ENCODE measurements at places on chromosomes 5 and 9.

DNA sequence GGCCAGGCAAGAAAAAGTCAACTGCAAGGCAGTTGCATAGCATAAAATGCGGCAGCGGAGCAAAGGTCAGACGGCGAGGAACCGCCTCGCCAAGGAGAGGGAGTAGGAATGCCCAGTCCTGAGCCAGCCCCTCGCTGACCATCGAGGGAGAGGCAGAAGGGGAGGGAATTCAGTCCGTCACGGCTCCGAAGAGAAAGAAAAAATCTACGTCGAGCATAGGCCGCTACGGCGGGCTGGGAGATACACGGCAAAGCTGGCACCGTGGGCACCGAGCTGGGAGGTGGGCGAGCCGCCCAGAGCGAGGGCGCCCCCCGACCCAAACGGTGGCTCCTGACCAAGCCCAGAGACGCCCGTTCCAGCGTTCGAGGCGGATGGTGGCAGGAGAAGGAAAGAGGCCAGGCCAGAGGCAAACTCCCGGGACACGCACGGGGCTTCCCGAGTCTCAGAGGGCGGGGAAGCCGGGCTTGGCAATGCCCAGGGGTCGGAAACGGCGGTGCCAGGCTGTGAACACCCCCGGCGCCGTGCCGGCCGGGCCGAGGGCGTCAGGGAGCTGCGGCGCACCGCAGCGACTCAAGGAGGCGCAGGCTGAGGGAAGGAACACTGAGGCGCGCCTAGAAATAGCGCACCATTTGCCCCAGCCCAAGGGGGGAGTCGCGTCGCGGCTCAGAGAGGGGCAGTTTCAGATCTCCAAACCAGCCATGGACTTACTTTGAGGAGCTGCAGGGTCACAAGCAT is 518 bp downstream of the SPRY4 start:
- DNase-seq: no peak

DNA sequence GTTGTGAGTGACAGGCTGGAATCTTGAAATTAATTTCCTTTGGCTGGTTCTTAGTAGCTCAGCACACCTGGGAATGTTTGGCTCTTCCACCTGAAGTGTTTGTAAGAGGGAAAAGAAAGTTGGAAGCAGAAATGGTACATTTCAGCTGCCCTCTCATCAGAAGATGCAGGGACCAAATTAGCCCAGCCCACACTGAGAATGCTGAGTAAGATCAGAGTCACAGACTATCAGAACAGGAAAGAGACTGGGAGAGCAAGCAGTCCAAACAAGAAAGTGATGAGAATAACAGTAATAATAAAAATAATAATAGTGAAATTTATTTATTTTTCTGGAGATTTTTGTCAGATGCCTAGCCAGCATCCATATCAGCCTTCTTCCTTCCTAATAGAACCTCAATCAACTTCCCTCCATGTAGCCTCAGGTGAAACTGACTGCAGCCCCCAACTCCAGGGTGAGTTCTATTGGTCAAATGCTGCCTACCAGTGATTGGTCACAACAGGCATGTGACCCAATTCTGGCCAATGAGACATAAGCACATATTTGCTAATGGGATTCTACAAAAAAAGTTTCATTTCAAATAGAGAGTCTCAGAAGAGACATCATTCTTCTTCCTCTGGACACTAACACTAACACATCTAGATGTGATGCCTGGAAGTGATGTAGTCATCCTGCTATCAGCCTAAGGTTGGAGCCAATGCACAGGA is 31.2 kb upstream of the ADRA1B start:
- no peak for DNase-seq

GRCh38 chr5:84378420-84378819 is 6.3 kb downstream of the EDIL3 start:
- DNase-seq: no peak

DNA sequence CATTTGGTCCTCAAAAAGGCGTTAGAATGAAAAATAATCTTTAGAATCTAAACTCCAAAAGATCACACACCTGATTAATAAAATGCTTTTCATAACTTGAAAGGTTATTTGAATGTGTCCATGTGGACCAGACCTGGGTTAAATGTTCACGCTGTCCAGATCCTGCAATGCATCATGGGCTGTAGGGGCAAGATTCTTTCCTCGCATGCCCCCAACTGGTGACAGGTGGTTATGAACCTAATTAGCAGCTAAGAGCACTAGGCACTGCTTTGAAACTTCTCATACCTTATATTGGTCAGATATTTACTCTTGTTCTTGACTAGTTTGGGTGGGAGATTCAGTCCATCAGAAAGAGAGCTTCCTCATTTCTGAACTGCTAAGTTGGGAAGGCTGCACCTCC is 19.3 kb upstream of the PIP5K1B start:
- no peak for DNase-seq

- no peak for DNase-seq
Observed at GRCh38 chr5:92574023-92574422, 1007.0 kb downstream of the NR2F1-AS1 start.

- no peak for DNase-seq
Observed at GRCh38 chr5:172436078-172436878, 18.0 kb downstream of the SH3PXD2B start.

DNA sequence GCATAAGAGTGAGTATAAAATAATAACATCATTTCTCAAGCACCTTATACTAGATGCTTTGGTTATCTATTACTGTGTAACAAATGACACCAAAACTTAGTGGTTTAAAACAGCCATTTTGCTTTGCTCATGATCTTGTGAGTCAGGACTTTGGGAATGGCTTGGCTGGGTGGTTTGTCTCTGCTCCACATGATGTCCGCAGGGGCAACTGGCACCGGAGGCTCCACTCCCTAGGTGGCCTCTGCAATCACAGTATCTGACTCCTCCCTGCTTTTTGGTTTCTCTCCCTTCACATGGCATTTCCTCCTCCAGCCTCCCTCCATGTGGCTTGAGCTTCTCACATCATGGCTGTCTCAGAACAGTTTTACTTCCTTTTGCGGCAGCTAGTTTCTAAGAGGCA is 259.5 kb downstream of the GAS1 start:
- no peak for DNase-seq

GRCh38 chr5:139470821-139471300 is at the start of gene SMIM33:
SMIM33 (plus strand) TSS chr5:139471004; CDS start chr5:139471122, 118 bp downstream.
- no peak for DNase-seq

- DNase-seq: no peak
Observed at GRCh38 chr5:150149618-150150017, 6.0 kb downstream of the PDGFRB start.

GRCh38 chr5:175876107-175876506 is 4.7 kb downstream of the CPLX2 start:
- no peak for DNase-seq

- DNase-seq: no peak
Observed at GRCh38 chr5:155303120-155303519, 289.6 kb downstream of the KIF4B start.

GRCh38 chr9:126973651-126974529 is 59.3 kb downstream of the RALGPS1 start:
- DNase-seq: no peak

DNA sequence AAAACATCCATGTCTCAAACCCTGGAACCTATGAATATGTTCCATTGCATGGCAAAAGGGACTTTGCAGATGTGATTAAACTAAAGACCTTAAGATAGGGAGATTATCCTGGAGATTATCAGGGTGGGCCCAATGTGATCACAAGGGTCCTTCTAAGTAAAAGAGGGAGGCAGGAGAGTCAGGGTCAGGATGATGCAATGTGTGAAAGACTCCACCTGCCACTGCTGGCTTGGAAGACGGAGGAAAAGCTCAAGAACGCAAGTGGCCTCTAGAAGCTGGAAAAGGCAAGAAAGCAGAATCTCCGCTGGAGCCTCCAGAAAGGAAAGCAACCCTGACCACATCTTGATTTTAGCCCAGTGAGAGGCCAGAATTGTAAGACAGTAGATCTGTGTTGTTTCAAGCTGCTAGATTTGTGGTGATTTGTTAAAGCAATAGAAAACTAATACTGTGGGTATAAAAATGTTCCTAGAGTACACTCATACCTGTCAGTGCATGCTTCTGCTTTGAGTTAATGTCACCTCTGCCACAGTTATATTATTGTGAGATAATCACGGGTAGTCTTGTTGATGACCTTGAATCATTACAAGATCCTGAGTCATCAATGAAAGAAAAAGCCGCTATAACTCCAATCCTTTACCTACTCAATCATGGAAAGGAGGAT is 93.5 kb upstream of the TNPO1 start:
- no peak for DNase-seq

DNA sequence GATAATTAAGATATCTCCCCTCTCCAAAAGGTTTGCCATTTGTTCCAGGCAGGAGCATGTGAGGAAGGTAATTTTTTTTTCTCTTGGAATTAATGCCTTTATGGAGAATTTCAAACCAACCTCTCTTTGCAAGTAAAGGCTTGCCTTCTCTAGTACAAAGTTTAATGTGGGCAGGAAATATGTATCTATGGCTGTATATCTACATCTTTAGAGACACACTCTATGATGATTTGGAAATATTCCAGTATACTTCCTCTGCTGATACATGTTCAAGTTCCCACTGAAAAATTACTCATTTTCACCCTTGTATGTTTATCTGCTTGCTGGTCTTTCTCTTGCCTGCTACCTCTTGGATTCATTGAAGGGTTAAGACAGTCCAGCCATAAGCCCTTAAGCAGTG is 83.5 kb upstream of the SEMA6A start:
- no peak for DNase-seq

GRCh38 chr5:32031089-32031488 is 143.0 kb downstream of the GOLPH3 start:
- DNase-seq: no peak

- DNase-seq: no peak
Observed at GRCh38 chr5:177469750-177470525, 3.5 kb downstream of the DBN1 start.

DNA sequence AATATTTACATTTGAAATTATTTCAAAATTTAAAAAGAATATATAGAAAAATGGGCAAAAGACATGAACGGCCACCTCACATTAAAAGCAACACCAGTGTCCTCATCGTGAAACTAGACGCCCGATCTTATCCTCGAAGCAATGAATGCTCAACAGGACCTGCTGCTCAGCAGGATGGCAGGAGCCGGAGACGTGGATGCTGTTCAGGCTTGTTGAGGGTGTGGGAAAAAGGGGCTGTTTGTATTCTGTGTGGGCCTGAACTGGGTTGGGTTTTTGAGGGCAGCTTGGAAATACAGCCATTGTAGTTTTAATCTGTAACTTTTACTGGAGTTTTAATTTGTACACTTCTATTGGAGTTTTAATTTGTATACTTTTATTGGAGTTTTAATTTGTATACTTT is 20.3 kb downstream of the EXOC3 start:
- no peak for DNase-seq

DNA sequence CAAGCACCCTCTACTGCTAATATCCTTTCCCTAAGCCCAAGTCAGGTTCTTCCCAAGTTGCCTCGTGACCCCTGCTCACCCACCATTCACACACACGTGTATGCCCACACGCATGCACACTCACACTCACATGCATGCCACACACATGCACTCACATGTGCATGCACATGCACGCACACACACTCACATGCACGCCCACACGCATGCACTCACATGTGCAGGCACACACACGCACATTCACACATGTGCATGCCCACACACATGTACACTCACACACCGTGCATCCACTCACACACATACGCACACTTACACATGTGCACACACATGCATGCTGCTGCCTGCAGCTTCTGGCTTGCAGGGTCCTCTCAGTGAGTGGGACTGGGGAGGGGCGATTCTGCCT is 62.9 kb upstream of the STXBP1 start:
- no peak for DNase-seq

GRCh38 chr9:97889941-97890887 is 32.1 kb downstream of the TRMO start:
- no peak for DNase-seq

GRCh38 chr9:107547772-107548297 is 58.3 kb upstream of the KLF4 start:
- no peak for DNase-seq

DNA sequence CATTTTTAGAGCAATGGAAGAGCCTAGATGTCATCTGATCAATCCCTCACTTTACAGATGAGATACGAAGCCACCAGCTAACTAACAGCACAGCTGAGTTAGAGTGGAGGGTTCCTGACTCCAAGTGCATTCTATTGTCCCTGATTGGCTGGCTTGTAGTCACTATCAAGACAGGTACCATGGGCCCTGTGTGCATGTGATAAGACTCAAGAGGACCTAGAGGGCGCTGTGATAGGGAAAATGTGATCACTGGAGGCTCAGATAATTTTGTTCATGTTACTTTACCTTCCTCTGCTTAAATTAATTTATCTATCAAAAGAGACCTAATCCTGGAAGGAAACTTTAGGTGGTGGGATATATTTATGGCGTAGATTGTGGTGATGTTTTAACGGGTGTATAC is 19.5 kb upstream of the SNAPC3 start:
- no peak for DNase-seq

DNA sequence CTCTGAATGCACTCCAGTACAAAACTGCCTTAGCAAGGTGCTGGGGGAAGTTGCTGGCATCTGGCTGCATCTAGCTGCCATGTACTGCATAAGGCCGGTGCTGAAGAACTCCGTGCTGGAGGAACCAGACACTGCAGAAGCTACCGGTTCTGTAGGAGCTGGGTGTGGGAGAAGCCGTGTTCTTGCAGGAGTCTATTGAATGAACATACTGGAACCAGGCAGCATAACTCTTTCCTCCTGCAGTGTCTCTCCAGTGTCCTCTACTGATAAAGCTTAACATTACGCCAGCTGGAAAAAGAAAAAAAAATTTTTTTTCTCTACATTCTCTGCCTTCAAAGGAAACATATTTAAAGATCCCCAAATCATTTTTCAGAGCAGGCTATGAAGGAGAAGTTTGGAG is 38.5 kb downstream of the VPS13A start:
- DNase-seq: no peak

DNA sequence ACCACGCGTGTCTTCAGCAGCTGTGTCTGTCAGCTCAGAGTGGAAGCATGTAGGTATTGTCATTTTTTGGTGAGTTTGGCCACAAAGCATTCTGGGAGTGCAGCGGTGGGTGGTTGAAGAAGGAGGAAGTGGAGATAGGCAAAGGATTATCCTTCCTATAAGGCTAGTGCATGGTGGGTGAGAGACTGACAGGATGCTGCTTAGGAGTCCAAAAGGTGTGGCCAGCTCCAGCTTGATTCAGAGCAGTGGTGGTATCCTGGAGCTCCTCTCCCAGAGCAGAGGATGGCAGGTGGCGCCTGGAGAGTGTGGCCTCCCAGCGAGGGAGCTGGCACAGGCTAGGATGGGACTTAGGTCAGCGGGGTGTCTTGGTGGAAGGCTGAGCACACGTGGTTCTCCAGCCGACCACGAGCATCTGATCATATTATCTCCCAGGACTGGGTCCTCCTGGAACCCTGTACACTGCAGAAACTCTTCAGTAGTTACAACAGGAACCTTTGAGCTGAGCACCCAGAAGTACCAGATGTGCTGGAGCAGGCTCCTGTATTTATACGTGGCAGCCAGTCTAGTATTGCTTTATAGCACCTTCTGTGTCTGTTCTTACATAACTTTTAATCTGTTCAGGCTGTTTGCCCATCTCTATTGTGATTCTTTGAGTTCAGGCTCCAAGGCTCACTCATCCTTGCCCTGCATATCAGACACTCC is 29.6 kb downstream of the MAML1 start:
- DNase-seq: no peak

DNA sequence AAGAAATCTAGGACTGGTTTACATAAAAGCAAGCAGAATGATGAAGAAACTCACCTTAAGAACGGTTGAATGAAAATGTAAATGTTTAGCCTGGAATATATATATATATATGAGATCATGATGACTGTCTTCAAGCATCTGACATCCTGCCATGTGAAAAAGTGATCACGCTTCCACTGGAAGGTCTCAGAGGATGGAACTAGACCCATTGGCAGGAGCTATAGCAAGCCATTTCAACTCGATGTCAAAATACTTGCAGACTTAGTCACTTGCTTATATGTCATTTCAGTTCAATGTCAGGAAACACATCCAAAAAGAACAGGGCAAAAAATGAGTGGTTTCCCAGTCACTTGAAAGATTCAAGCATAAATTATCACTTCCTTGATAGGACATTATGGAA is 22.2 kb upstream of the TMEM161B start:
- DNase-seq: no peak
